Gastrocnemius medialis (tissue), 4 donors: ENCODE measurements at places on chromosomes 6 and 20.

DNA sequence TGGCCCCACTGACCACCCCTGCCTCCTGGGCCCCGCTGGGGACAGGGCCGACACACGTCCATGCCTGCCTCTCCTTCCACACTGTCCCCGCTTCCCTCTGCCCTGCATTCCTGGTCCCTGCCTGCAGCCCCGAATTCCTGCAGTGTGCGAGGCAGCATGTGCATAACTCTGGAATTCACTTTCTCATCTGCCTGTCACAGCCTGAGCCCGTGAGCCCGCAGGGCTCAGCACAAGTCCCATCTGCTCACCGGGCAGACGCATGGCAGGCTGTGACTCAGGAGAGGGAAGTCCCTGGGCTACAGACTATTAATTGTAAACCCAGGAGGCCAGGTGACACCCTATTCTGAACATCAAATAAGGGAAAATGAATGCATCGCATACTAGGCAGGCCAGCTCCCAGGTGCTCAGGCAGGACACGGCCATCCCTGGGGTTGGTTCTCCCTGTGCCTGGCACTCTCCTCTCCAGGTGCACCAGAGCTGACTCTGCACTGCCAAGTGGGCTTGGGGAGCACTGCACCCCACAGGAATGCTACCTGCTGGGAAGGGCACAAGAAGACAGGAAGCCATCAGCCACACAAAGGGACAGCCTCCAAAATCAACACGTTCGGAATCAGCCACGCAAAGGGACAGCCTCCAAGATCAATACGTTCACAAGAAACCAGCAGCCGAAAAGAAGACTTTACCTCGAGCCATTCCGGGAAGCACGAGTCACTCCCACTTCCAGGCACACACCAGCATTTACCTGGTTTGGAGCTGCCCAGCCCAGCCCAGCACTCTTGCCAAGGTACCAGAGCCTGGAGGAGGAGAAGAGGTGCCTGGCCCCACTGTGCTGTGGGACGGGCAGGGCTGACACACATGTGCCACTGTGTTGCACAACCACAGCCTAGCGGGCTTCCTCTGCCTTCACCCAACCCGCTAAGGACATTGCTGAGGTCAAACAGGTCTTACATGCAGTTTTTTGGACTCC, 65.9 kb downstream of the DLL1 start:
- H3K4me1 ChIP-seq, result peaks cover 13% of the 10 kb centered on the region
- no peaks in the 10 kb centered on the region for H3K27me3 ChIP-seq
- peak; percentile 67 for DNase-seq
- H3K4me3 ChIP-seq, result no peak overlapping the region
- no peaks in the 10 kb centered on the region for H3K36me3 ChIP-seq

- H3K4me1 ChIP-seq, result no peaks in the 10 kb centered on the region
- H3K27ac ChIP-seq, result no peak overlapping the region
- no peaks in the 10 kb centered on the region for H3K27me3 ChIP-seq
- peak; percentile 6 for DNase-seq
Observed at GRCh38 chr20:6081236-6081635, 27.4 kb upstream of the LRRN4 start.

DNA sequence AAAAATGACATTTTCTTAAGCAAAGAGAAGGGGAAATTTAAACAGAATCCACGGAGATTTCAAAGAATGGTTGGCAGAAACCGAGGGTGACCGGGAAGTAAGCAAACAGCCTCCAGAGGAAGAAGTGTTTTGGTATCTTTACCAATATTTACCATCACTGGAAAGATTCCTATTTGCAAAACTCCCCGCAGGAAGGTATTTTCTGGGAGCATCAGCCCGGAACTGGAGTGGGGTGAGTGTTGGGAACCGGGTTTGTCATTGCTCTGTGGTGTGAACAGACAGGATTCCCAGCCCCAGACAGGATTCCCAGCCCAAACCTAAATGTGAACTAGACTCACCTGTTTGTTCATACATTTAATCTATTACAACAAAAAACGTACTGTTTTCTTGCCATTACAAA, 19.2 kb upstream of the DACT2 start:
- H3K4me3 ChIP-seq, result no peak overlapping the region
- H3K4me1 ChIP-seq, result no peaks in the 10 kb centered on the region
- no peaks in the 10 kb centered on the region for H3K36me3 ChIP-seq
- H3K27ac ChIP-seq, result no peak overlapping the region
- H3K27me3 ChIP-seq, result no peaks in the 10 kb centered on the region
- DNase-seq, result no peak

GRCh38 chr6:12622566-12622965, 94.0 kb upstream of the PHACTR1 start:
- no peaks in the 10 kb centered on the region for H3K36me3 ChIP-seq
- H3K4me1 ChIP-seq, result no peaks in the 10 kb centered on the region
- no peak overlapping the region for H3K4me3 ChIP-seq

DNA sequence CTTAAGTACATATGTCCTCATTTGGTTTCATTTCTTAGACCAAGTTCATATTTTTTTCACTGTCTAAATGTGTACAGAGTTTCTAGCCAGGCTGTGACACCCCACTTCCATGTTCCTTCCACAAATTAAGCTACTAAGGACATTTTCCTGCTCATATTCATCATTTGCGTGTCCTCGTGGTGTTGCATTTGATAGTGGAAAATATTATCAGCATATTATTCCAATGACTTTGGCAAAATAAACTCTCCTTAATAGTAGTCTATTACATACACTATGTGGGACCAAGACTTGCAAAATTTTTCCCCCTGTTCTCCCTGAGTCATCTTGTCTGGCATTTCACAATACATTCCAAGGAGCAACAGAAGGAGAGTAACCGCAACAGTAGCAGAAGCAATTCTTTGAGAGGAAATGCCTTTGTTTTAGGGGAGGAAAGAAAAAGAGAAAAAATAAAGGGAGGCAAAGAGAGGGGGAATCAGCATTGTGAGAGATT, 599.2 kb downstream of the COL12A1 start:
- H3K4me1 ChIP-seq, result no peaks in the 10 kb centered on the region
- no peaks in the 10 kb centered on the region for H3K27me3 ChIP-seq
- no peak overlapping the region for H3K27ac ChIP-seq
- no peak overlapping the region for H3K4me3 ChIP-seq

- peak overlapping the region; percentile 81 for H3K4me3 ChIP-seq
- H3K27me3 ChIP-seq, result no peaks in the 10 kb centered on the region
- H3K27ac ChIP-seq, result peak overlapping the region; percentile 97
- DNase-seq, result peak; percentile 67
- peaks cover 65% of the 10 kb centered on the region for H3K4me1 ChIP-seq
- no peaks in the 10 kb centered on the region for H3K36me3 ChIP-seq
Observed at GRCh38 chr6:31821301-31822035, 6.1 kb upstream of the HSPA1B start.

GRCh38 chr6:135992739-135993138, 141.2 kb downstream of the PDE7B start:
- H3K4me1 ChIP-seq, result no peaks in the 10 kb centered on the region
- H3K4me3 ChIP-seq, result no peak overlapping the region
- H3K27me3 ChIP-seq, result no peaks in the 10 kb centered on the region
- DNase-seq, result no peak

- no peak for DNase-seq
- H3K4me1 ChIP-seq, result no peaks in the 10 kb centered on the region
- no peaks in the 10 kb centered on the region for H3K36me3 ChIP-seq
- H3K27me3 ChIP-seq, result no peaks in the 10 kb centered on the region
Observed at GRCh38 chr6:30500421-30501355, 11.4 kb downstream of the HLA-E start.

GRCh38 chr6:29483186-29483585, 4.6 kb downstream of the MAS1L start:
- no peak overlapping the region for H3K27ac ChIP-seq
- H3K4me1 ChIP-seq, result no peaks in the 10 kb centered on the region
- no peak overlapping the region for H3K4me3 ChIP-seq
- no peaks in the 10 kb centered on the region for H3K27me3 ChIP-seq
- H3K36me3 ChIP-seq, result no peaks in the 10 kb centered on the region

DNA sequence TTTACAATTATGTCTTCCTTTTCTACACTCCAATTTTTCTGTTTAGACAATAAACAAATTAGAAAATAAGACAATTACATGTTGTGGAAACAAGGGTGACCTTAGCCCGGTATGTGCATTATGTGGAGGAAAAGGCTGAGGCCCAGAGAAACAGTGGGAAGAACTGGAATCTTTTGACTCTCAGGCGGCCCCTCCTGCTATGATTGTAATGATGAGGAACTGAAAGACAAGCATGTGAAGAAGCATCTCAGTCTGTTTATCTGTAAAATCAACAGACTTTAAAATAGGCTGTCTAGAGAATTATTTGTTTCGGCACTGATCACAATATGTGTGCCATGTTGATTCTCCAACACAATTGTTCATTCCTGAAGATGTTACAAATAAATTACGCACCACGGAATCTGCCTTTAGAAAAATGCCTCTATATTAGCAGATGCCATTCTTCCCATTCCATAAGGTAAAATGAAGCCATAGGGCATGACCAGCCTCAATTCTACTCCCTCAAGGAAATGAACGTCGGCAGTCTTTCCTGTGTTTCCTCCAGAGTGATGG, 1201.6 kb upstream of the CITED2 start:
- no peak overlapping the region for H3K4me3 ChIP-seq
- no peak overlapping the region for H3K27ac ChIP-seq
- no peaks in the 10 kb centered on the region for H3K27me3 ChIP-seq
- DNase-seq, result no peak
- no peaks in the 10 kb centered on the region for H3K4me1 ChIP-seq
- H3K36me3 ChIP-seq, result no peaks in the 10 kb centered on the region

DNA sequence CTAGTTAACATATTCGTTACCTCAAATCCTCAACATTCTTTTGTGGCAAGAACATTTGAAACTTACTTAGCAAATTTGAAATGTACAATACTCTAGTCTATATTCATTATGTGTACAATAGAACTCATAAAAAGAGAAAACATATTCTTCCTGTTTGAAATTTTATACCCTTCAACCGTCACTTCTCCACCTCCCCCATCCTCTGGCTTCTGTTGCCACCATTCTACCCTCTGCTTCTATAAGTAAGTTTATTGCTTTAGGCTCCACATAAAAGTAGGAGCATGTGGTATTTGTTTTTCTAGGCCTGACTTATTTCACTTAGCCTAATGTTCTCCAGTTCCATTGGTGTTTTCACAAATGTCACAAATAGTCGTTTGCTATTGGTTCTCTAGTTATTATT, 205.3 kb downstream of the TENT5A start:
- no peak overlapping the region for H3K27ac ChIP-seq
- DNase-seq, result no peak
- H3K4me3 ChIP-seq, result no peak overlapping the region
- no peaks in the 10 kb centered on the region for H3K27me3 ChIP-seq

- no peaks in the 10 kb centered on the region for H3K27me3 ChIP-seq
- no peak overlapping the region for H3K4me3 ChIP-seq
- no peaks in the 10 kb centered on the region for H3K36me3 ChIP-seq
- no peak for DNase-seq
Observed at GRCh38 chr6:108353853-108354252, 59.0 kb downstream of the AFG1L start.

DNA sequence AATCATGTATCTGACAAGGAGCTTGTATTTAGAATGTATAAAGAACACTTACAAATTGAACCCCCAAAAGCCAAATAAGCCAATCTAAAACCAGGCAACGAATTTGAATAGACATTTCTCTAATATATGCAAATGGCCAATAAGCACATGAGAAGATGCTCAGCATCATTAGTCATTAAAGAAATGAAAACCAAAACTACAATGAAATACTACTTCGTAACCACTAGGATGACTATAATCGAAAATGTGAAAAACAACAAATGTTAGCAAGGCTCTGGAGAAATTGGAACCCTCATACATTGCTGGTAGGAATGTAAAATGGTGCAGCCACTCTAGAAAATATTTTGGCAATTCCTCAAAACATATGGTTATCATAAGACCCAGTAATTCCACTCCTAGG, 105.8 kb upstream of the TOP1 start:
- no peaks in the 10 kb centered on the region for H3K4me1 ChIP-seq
- no peak overlapping the region for H3K27ac ChIP-seq
- no peak overlapping the region for H3K4me3 ChIP-seq
- no peaks in the 10 kb centered on the region for H3K36me3 ChIP-seq

- peak overlapping the region; percentile 62 for H3K4me3 ChIP-seq
- peak; percentile 16 for DNase-seq
- H3K27me3 ChIP-seq, result no peaks in the 10 kb centered on the region
- H3K36me3 ChIP-seq, result peaks cover 24% of the 10 kb centered on the region
Observed at GRCh38 chr20:63968136-63968927, 1.4 kb downstream of the ZNF512B start.

GRCh38 chr6:127381384-127381783, 38.0 kb upstream of the ECHDC1 start:
- H3K36me3 ChIP-seq, result no peaks in the 10 kb centered on the region
- H3K4me1 ChIP-seq, result no peaks in the 10 kb centered on the region
- DNase-seq, result no peak
- no peak overlapping the region for H3K4me3 ChIP-seq
- no peaks in the 10 kb centered on the region for H3K27me3 ChIP-seq

DNA sequence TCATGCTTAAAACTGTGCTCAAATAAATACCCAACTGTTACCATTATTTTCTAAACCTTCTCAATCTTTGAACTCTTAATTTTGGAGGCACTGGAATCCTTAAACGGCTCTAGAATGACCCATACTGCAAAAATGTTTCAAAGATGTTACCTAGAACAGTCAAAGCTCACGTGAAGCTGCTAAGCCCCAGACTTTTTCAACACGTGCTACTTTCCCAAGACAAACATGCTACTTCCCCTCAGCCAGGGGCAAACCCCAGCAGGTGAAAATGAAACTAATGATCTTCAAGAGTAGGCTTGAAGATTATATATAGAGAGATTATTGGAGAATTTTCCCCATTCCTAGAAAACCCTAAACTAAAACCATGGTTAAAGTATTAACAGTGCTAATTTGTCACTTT, 28.1 kb downstream of the HUS1B start:
- H3K4me1 ChIP-seq, result peaks cover 7% of the 10 kb centered on the region
- DNase-seq, result no peak
- H3K4me3 ChIP-seq, result no peak overlapping the region
- H3K27ac ChIP-seq, result no peak overlapping the region
- H3K36me3 ChIP-seq, result peaks cover 11% of the 10 kb centered on the region

DNA sequence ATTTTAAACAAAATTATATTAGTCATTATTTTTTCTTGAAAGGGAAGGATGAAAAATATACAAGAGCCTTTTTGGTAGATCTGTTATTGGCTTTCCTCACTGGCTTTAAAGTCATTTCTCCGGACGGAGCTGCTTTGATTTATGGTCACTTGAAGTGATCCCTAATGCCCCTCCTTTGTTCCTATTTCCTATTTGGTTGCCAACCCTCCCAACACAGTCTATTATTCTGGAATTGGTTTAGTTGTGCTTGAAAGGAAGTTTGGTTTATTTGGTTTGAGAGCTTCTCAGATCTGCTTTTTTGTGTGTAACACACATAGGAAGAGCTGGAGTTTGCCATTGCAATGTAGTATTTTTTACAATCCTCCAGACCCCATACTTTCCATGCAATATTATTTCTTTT, 347.9 kb downstream of the RFPL4B start:
- H3K36me3 ChIP-seq, result no peaks in the 10 kb centered on the region
- peaks cover 3% of the 10 kb centered on the region for H3K4me1 ChIP-seq
- no peaks in the 10 kb centered on the region for H3K27me3 ChIP-seq
- no peak overlapping the region for H3K27ac ChIP-seq
- no peak overlapping the region for H3K4me3 ChIP-seq
- no peak for DNase-seq

- peak overlapping the region; percentile 89 for H3K27ac ChIP-seq
- H3K4me1 ChIP-seq, result peaks cover 91% of the 10 kb centered on the region
- DNase-seq, result no peak
- no peaks in the 10 kb centered on the region for H3K27me3 ChIP-seq
- H3K4me3 ChIP-seq, result no peak overlapping the region
- H3K36me3 ChIP-seq, result no peaks in the 10 kb centered on the region
Observed at GRCh38 chr6:15255909-15256395, 10.1 kb downstream of the JARID2 start.

GRCh38 chr20:23404196-23404595, 17.1 kb downstream of the NAPB start:
- no peaks in the 10 kb centered on the region for H3K27me3 ChIP-seq
- peaks cover 45% of the 10 kb centered on the region for H3K4me1 ChIP-seq
- no peaks in the 10 kb centered on the region for H3K36me3 ChIP-seq
